ENCODE measurements at places on chromosomes 12 and 14. TPM values are rescaled to one million over a fixed set of nuclear protein-coding genes. Genes with fewer than 3 reads are reported as not detected.

Gene CLEC4E
- total RNA-seq, result 4.7 TPM

GRCh38 chr12:100576331-100577036 is 3.0 kb downstream of the GAS2L3 start:
- no peak for DNase-seq

- DNase-seq, result no peak
These were observed 15.3 kb downstream of the UBE2N start for GRCh38 chr12:93426412-93426805.

- DNase-seq, result no peak
These were observed 943.5 kb downstream of the BCL11B start for GRCh38 chr14:98328496-98328895.

DNA sequence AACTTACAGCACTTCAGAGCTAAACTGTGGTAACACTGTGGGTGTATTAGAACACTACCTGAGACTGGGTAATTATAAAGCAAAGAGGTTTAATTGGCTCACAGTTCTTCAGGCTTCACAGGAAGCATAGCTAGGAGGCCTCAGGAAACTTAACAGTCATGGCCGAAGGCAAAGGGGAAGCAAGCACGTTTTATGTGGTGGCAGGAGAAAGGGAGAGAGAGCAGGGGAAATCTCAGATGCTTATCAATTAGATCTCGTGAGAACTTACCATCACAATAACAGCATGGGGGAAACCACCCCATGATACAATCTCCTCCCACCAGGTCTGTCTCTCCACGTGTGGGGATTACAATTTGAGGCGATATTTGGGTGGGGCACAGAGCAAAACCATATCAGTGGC is 512.6 kb downstream of the RERGL start:
- DNase-seq, result no peak

All from adrenal gland (tissue), 19 donors.